KG1 (cell line): ENCODE measurements at places on chromosomes 1 and 21.

- no peak for DNase-seq
These were observed 2.6 kb downstream of the LEFTY1 start for GRCh38 chr1:225886159-225887029.

GRCh38 chr1:99579691-99580172 is 66.2 kb upstream of the PALMD start:
- DNase-seq: no peak

GRCh38 chr1:95252422-95252821 is 18.4 kb downstream of the RWDD3 start:
- peak; percentile 56 for DNase-seq

GRCh38 chr1:158078569-158079080 is 85.2 kb downstream of the KIRREL1 start:
- no peak for DNase-seq

GRCh38 chr1:61301824-61302657 is 219.7 kb downstream of the NFIA start:
- DNase-seq: no peak

GRCh38 chr1:71045463-71046028 is 2.1 kb downstream of the PTGER3 start:
- DNase-seq: no peak

DNA sequence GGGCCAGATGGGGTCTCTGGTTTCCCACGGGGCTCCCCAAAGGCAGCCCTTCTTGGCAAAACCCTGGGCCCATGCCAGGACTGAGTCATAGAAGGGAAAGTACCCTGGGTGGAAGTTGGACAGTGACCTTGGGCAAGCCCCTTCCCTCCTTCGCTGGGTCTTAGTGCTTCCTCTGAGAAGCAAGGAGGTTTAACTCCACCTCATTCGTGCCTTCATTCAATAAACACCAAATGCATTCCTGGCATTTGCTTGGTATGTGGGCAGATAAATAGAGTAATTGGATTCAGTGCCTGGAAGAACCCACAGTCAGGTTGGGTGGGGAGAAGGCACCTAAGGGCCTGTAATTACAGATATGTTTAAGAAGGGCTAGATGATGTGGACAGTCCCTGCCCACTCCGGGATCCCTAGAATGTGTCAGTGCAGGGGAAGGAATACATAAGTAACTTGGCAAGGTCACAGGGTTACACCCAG is 36.3 kb upstream of the CITED4 start:
- no peak for DNase-seq

GRCh38 chr1:14516974-14517840 is 81.3 kb upstream of the KAZN start:
- DNase-seq: no peak
